ENCODE measurements at places on chromosomes 1 and 21. TPM values are rescaled to one million over a fixed set of nuclear protein-coding genes. Genes with fewer than 3 reads are reported as not detected.

- DNase-seq = peak; percentile 43
- peak overlapping the region; percentile 68 for H3K4me3 ChIP-seq
- H3K27ac ChIP-seq = peak overlapping the region; percentile 90
These were observed 1.7 kb downstream of the PIP5K1A start for GRCh38 chr1:151199873-151200581.

- H3K4me3 ChIP-seq = no peak overlapping the region
- no peak overlapping the region for H3K27ac ChIP-seq
- no peaks in the 10 kb centered on the region for H3K27me3 ChIP-seq
- no peaks in the 10 kb centered on the region for H3K36me3 ChIP-seq
These were observed 656.4 kb downstream of the LTN1 start for GRCh38 chr21:28336314-28336713.

GRCh38 chr1:116754198-116754977 is at the start of gene CD2:
Gene CD2, plus strand, starts transcription at chr1:116754430. Its CDS starts 63 bp downstream, at chr1:116754493.
- H3K36me3 ChIP-seq = no peaks in the 10 kb centered on the region
- no peak for DNase-seq
- H3K4me3 ChIP-seq = no peak within 1 kb of the TSS
- H3K4me1 ChIP-seq = no peaks in the 10 kb centered on the region
- H3K27me3 ChIP-seq = no peaks in the 10 kb centered on the region

DNA sequence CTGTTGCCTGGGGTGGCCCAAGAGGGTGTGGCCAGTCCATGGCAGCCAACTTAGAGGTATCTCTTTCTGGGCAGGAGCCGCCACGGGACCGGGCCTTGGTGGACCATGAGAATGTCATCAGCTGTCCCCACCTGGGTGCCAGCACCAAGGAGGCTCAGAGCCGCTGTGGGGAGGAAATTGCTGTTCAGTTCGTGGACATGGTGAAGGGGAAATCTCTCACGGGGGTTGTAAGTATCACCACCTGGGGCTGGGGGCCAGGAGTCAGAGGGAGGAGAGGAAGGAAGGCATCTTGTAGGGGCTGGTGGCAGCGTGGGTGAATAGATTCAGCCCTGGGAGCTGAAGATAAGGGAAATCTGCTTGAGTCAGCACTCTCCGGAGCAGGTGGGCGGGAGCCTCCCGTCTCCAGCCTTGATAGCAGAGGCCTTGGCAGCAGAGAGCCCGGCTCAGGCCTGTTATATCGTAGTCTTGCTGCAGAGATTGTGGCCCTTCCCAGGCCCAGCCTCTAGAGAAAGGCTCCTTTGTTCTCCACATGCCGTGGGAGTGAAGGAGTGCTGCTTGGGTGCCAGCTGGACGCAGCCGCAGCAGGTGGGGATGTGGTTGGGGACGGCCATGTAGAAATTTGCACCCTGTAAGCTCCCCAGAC is 25.4 kb downstream of the PHGDH start:
- peaks cover 100% of the 10 kb centered on the region for H3K36me3 ChIP-seq
- H3K4me1 ChIP-seq = no peaks in the 10 kb centered on the region
- peak; percentile 32 for DNase-seq
- no peaks in the 10 kb centered on the region for H3K27me3 ChIP-seq

GRCh38 chr1:165632491-165632890 is 1.5 kb downstream of the MGST3 start:
- H3K27me3 ChIP-seq = no peaks in the 10 kb centered on the region
- peak overlapping the region; percentile 85 for H3K27ac ChIP-seq
- peaks cover 38% of the 10 kb centered on the region for H3K4me1 ChIP-seq
- peak; percentile 83 for DNase-seq
- peak overlapping the region; percentile 76 for H3K4me3 ChIP-seq

DNA sequence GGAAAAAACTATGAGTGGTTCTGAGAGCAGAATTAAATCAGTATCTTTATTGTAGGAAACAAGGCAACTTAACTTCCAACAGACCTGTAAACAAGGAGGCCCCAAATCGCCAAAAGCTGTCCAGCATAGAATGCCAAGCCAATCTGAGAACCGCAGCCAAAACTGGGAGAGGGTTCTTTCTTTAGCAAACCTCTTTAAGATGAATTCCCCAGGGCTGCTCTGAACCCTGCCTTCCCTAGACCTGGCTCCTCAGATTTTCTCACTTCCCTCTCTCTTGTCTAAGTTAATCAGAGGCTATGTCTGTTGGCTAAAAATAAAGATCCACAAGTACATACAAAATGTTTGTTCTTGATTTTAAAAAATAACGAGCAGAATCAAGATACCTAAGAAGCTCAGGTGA is 141.4 kb downstream of the SMYD3 start:
- no peak for DNase-seq
- H3K27me3 ChIP-seq = no peaks in the 10 kb centered on the region
- no peaks in the 10 kb centered on the region for H3K36me3 ChIP-seq
- H3K27ac ChIP-seq = no peak overlapping the region

GRCh38 chr1:43352881-43353280 is 5.9 kb upstream of the CDC20 start:
- peaks cover 8% of the 10 kb centered on the region for H3K4me1 ChIP-seq
- no peak overlapping the region for H3K4me3 ChIP-seq
- H3K36me3 ChIP-seq = no peaks in the 10 kb centered on the region
- no peak overlapping the region for H3K27ac ChIP-seq
- no peaks in the 10 kb centered on the region for H3K27me3 ChIP-seq

DNA sequence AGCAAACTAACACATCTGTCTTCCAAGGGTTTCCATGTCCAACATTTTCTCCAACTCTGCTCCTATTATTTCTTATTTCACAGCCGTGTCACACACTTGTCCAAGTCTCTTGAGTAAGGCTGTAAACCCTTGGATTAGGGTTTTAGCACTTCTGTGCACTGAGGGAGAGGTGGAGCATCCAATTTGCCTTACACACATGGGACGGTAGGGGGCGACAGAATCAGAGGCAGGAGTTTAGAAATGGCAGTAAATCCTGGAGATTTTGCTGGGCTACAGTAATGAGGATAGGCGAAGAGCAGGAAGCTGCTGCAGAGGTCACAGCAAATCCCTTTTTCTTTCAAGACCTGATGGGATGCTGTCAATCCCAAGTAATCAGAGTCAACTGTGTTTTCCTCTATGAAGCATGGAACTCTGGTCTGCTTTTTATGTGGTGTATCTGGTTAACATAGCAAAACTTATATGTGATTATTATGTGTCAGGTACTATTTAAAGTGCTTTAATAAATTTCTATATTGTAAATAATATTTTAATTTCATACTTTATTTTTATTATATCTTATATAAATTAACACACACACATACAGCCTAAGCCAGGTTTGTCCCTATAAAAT is 15.4 kb upstream of the LCE5A start:
- H3K4me1 ChIP-seq = no peaks in the 10 kb centered on the region
- no peaks in the 10 kb centered on the region for H3K36me3 ChIP-seq
- peak; percentile 73 for DNase-seq
- no peaks in the 10 kb centered on the region for H3K27me3 ChIP-seq
- H3K4me3 ChIP-seq = no peak overlapping the region

DNA sequence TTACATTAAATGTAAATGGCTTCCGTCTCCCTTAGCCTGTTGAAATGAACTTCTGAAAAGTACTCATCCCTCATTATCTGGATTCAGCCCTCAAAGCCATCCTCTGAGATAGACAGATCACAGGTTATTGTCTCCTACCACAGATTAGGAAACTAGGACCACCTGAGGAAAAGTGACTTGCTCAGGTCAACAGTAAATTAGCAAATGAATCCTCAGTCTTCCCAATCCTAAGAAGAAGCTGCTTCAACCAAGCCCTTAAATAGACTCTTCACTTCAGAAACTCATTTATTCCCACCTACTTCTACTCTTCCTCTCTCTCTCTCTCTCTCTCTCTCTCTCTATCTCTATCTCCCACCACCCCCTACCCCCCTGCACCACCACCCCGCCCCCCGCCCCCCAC is 152.3 kb downstream of the DMRTA2 start:
- H3K36me3 ChIP-seq = no peaks in the 10 kb centered on the region
- no peaks in the 10 kb centered on the region for H3K4me1 ChIP-seq
- DNase-seq = no peak
- no peak overlapping the region for H3K27ac ChIP-seq

- no peak overlapping the region for H3K4me3 ChIP-seq
- peaks cover 8% of the 10 kb centered on the region for H3K4me1 ChIP-seq
- no peak overlapping the region for H3K27ac ChIP-seq
These were observed 272.3 kb upstream of the ST6GALNAC5 start for GRCh38 chr1:76595024-76595423.

- H3K27me3 ChIP-seq = no peaks in the 10 kb centered on the region
- peaks cover 28% of the 10 kb centered on the region for H3K4me1 ChIP-seq
- H3K4me3 ChIP-seq = no peak overlapping the region
- peak overlapping the region; percentile 89 for H3K27ac ChIP-seq
- H3K36me3 ChIP-seq = no peaks in the 10 kb centered on the region
- DNase-seq = peak; percentile 91
These were observed 92.5 kb upstream of the RUNX3 start for GRCh38 chr1:25022361-25023189.

GRCh38 chr1:229075217-229075616 is 195.7 kb upstream of the RAB4A start:
- H3K4me1 ChIP-seq = no peaks in the 10 kb centered on the region
- peaks cover 5% of the 10 kb centered on the region for H3K27me3 ChIP-seq
- H3K27ac ChIP-seq = no peak overlapping the region
- no peak for DNase-seq

GRCh38 chr1:31715087-31715872 is 11.5 kb upstream of the COL16A1 start:
- no peaks in the 10 kb centered on the region for H3K36me3 ChIP-seq
- no peak overlapping the region for H3K4me3 ChIP-seq
- H3K27ac ChIP-seq = no peak overlapping the region
- peaks cover 4% of the 10 kb centered on the region for H3K4me1 ChIP-seq
- peak; percentile 77 for DNase-seq

DNA sequence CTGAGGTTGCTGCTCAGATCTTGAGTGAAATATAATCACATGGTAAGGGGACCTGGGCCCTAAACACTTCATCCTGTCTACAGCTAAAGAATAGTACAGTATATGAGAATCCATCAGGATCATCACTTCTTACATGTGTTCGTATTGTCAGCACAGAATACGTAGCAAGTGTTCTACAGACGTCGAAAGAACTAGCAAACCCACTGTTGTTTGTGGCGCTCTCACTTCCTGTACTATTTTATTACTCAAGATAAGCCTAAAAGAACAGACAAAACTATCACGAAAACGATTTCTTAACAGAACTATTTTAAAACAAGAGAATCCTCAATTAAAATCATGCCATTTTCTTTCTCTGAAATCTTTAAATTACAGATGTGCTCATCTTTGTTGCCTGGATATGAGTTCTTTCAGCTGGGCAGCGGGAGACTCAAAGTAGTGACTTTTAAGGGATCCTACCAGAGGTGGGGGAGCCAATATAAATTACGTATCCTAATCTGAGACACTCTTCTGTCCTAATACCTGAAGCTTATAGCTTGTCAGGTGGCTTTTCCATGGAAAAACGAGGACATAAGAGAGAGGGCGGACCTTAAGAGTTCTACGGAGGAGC is 724 bp downstream of the ST7L start:
- DNase-seq = peak; percentile 39
- peak overlapping the region; percentile 99 for H3K27ac ChIP-seq
- H3K27me3 ChIP-seq = no peaks in the 10 kb centered on the region
- H3K4me1 ChIP-seq = peaks cover 18% of the 10 kb centered on the region
- H3K4me3 ChIP-seq = peak overlapping the region; percentile 83
- H3K36me3 ChIP-seq = peaks cover 25% of the 10 kb centered on the region

PTGER3 gene
- 96.0 TPM for total RNA-seq

NEXN gene
- total RNA-seq = 0.45 TPM

GBP2 gene
- 4.4 TPM for total RNA-seq

LIN28A gene
- total RNA-seq = 0.15 TPM

ADAMTS5 gene
- total RNA-seq = not detected

KIF21B gene
- 1.5 TPM for total RNA-seq

TADA1 gene
- 15.2 TPM for total RNA-seq

Measured in A673 (cell line).